ENCODE measurements at places on chromosomes 1 and 21.

DNA sequence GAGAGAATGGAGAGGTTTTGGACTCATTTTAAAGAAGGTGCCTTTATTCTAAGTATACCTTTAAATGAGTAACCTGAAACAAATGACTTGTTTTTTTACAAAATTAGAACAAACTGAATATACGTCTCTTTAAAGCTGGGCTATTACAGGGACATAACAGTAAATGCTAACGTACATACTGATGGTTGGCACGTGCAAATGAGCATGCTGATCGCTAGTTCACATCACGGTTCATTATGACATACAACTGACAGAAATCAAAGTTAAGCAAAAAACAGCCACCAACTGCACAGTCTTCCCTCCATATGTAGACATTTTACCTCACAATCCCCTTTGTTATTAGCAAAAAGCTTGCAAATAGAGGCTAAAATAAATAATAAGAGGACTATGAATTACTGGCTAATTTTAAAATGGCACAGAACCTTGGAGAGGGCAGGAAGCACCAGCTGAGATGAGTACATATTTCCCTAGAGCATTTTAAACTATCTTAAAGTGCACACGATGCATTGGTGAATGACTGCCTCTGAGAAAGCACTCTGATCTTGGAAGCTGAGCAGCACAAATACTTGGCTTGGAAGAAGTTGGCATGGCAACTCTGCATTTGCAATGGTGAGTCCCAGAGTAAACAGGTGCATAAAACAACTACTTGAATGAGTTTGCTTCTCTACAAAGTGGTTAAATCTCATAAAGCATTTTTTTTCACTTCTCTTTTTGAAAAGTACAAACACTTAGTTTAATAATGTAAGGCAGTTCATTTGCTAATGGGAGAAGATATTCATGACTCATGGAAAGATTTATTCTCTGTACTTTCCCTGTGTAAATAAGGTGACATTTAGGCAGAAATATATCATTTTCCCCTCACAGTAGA lies 204.7 kb downstream of the LHX8 start:
- no peak for DNase-seq
- no peaks in the 10 kb centered on the region for H3K36me3 ChIP-seq
- no peak overlapping the region for H3K4me3 ChIP-seq
- H3K27ac ChIP-seq, result peak overlapping the region; percentile 73
- H3K27me3 ChIP-seq, result no peaks in the 10 kb centered on the region
- peaks cover 31% of the 10 kb centered on the region for H3K4me1 ChIP-seq

DNA sequence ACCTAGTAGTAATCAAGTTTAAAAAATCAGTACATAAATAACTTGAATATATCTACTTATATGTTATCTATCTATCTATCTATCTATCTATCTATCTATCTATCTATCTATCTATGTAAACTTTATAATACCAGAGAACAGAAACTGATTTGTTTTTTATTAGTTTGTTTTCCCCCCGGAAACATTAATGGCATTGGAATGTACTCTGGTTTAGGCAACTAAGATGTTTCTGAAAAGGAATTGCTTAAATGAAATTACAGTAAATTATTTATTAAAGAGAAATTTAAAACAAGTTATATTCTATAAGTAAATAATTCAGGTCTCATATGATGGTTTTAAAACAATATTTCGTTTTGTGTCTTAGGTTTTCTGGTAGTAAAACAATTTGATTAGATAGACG lies 681.0 kb upstream of the ADAMTS5 start:
- H3K36me3 ChIP-seq, result no peaks in the 10 kb centered on the region
- H3K27me3 ChIP-seq, result no peaks in the 10 kb centered on the region
- DNase-seq, result no peak
- H3K4me3 ChIP-seq, result no peak overlapping the region
- no peak overlapping the region for H3K27ac ChIP-seq

- no peaks in the 10 kb centered on the region for H3K4me1 ChIP-seq
- H3K27me3 ChIP-seq, result no peaks in the 10 kb centered on the region
- no peak overlapping the region for H3K4me3 ChIP-seq
Measured at GRCh38 chr1:231966983-231967382, 340.4 kb downstream of the DISC1 start.

DNA sequence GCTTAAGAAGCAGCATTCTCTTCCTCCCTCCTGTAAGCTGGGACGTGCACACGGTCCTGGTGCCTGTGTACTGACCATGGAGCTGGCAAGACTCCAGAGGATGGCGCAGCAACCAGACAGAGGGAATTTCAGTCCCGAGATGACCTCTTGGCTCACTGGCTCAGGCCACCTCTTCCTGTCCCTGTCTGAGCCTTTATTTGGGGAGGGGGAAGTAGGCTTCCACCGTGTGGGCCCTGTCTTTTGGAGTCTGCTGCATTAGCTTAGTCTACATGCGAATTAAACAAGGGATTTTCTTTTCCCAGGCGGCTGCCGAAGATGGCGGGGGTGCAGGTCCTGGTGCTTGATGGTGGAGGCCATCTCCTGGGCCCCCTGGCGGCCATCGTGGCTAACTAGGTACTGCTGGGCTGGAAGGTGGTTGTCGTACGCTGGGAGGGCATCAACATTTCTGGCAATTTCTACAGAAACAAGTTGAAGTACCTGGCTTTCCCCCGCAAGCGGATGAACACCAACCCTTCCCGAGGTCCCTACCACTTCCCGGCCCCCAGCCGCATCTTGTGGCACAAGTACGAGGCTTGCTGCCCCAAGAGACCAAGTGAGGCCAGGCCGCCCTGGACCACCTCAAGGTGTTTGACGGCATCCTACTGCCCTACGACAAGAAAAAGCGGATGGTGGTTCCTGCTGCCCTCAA lies 10.2 kb downstream of the IL24 start:
- peaks cover 60% of the 10 kb centered on the region for H3K36me3 ChIP-seq
- H3K27me3 ChIP-seq, result no peaks in the 10 kb centered on the region
- no peak for DNase-seq

DNA sequence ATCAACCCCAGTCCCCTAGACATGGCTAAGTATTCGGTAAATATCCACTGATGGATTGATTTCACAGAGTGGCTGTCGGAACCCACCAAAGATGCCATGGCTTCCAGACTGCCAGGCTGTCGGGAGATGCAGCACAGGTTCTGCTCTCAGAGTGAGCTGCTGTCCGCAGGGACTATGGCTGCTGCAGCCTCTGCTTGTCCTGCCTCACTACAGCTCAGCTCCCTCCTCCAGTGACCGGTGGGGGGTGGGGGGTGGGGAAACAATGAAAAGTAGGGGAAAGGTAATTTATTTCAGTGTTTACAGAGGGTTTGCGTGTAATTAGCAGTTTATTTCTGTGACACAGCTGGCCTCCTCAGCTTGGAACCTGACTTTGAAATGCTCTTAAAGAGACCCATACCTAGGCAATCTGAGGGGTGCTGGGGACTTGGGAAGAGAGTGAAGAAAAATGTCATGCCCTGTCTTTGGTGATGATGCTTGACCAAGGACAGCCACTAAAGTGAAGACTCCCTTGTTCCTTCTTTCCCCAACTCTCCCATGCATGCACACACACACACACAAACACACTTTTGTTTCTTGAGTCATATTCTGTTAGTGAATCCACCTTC lies 109.0 kb downstream of the CACNA1E start:
- no peak overlapping the region for H3K4me3 ChIP-seq
- peaks cover 1% of the 10 kb centered on the region for H3K36me3 ChIP-seq
- peaks cover 1% of the 10 kb centered on the region for H3K27me3 ChIP-seq

DNA sequence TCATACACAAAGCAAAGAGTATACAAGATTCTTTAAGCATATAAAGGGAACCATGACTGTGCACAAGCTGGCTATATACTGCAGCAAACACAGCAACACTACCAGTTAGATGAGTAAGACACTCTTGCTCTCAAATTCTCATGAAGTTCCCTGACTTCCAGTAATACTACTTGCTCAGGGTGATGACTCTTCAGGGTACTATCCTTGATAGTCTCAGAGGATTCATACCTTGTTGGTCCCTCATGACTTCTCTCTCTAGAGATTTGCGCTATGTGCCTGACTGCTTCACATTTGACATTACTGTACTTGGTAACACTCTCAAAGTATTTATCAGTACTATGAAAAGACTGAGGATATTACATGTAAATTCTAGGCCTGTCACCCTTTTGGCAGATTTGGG lies 159.8 kb upstream of the ZRANB2 start:
- H3K27me3 ChIP-seq, result no peaks in the 10 kb centered on the region
- no peaks in the 10 kb centered on the region for H3K36me3 ChIP-seq
- DNase-seq, result no peak
- H3K4me3 ChIP-seq, result no peak overlapping the region

DNA sequence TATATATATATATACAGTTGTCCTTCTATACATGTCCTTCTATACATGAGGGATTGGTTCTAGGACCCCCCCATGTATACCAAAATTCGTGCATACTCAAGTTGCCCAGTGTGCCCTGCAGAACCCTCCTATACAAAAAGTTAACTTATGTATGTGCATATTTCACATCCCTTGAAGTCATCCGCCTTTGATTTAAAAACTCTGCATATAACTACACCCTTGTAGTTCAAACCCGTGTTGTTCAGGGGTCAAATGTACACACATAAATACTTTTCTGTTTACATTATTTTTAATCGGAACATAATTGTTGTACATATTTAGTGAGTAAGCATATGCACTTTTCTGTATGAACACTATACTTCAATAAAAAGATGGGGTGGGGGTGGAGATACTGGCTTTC lies 7.7 kb upstream of the ABL2 start:
- H3K27ac ChIP-seq, result no peak overlapping the region
- H3K27me3 ChIP-seq, result no peaks in the 10 kb centered on the region
- H3K4me1 ChIP-seq, result no peaks in the 10 kb centered on the region
- no peaks in the 10 kb centered on the region for H3K36me3 ChIP-seq
- H3K4me3 ChIP-seq, result no peak overlapping the region
- no peak for DNase-seq

DNA sequence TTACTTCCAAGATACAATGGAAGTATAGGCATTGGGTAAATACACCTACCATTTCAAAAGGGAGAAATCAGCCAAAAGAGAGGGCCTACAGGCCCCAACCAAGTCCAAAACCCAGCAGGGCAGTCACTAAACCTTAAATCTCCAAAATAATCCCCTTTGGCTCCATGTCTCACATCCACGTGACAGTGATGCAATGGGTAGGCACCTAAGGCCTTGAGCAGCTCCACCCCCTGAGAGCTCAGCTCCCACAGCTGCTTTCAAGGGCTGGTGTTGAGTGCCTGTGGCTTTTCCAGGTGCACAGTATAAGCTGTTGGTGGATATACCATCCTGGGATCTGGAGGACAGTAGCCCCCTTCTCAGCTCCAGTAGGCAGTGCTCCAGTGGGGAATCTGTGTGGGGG lies 72.5 kb downstream of the UROD start:
- peaks cover 4% of the 10 kb centered on the region for H3K27me3 ChIP-seq
- no peaks in the 10 kb centered on the region for H3K4me1 ChIP-seq
- peaks cover 8% of the 10 kb centered on the region for H3K36me3 ChIP-seq
- DNase-seq, result no peak

DNA sequence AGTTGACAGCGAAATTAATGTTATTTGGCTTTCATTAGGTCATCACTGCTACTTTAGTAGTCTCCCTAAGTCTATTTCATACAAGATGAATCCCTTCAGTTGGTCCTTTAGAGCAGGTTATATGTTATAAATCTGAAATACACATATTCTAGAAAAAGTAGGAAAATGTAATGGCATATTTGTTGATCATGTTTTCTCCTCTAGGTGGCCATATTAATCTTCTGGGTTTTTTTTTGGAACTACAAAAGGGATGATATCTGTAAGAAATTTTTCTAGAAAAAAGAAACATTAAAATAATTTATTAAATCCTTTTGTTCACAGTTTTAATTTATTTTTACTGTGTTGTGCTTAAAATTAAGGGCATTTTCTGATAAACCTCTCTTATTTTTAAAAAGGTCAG lies 87.9 kb downstream of the SYT14 start:
- no peak overlapping the region for H3K27ac ChIP-seq
- no peak overlapping the region for H3K4me3 ChIP-seq
- DNase-seq, result no peak

GRCh38 chr1:159218649-159219636 lies 14.3 kb downstream of the ACKR1 start:
- no peaks in the 10 kb centered on the region for H3K4me1 ChIP-seq
- no peak for DNase-seq
- no peak overlapping the region for H3K27ac ChIP-seq
- H3K36me3 ChIP-seq, result no peaks in the 10 kb centered on the region
- no peak overlapping the region for H3K4me3 ChIP-seq

GRCh38 chr1:43930949-43931275 lies 2.7 kb upstream of the ARTN start:
- no peak overlapping the region for H3K27ac ChIP-seq
- no peak overlapping the region for H3K4me3 ChIP-seq
- DNase-seq, result no peak
- H3K4me1 ChIP-seq, result peaks cover 11% of the 10 kb centered on the region
- peaks cover 16% of the 10 kb centered on the region for H3K27me3 ChIP-seq
- H3K36me3 ChIP-seq, result peaks cover 5% of the 10 kb centered on the region

DNA sequence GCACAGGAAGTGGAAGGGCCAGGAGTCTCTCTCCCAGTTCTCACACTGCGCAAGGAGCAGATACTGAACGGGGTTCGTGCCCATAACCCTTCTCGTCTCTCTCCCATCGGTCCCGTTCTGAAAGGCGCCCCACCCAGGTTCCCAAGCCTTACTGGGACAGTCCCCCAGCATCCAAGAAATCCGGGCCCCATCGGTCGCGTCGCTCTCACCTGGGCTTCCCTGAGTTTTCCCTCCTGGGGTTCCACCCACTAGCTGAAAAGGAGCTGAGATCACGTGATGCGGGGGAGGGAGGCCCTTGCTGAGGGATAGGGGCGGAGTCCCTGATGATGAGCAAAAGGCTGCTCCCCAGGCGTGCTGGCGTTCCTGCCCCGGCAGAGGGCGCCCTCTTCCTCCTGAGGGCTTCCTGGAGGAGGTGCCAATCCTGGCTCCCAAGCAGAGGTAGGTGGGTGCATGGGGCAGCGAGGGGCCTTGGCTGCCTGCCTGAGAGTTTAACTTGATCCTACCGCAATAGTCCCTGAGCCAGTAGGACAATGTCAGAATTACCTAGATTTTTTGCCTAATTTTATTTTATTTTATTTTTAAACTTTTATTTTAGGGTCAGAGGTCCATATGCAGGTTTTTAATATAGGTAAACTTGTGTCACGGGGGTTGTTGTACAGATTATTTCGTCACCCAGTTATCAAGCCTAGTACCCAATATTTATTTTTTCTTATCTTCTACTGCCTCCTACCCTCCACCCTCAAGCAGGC lies at the start of gene SPOCD1:
Gene SPOCD1 (minus strand): TSS at position 271 of the 749 bp plus-strand sequence. CDS start 689 bp downstream, outside the sequence.
- no peaks in the 10 kb centered on the region for H3K27me3 ChIP-seq
- peak; percentile 47 for DNase-seq
- no peak within 1 kb of the TSS for H3K27ac ChIP-seq
- H3K36me3 ChIP-seq, result no peaks in the 10 kb centered on the region

DNA sequence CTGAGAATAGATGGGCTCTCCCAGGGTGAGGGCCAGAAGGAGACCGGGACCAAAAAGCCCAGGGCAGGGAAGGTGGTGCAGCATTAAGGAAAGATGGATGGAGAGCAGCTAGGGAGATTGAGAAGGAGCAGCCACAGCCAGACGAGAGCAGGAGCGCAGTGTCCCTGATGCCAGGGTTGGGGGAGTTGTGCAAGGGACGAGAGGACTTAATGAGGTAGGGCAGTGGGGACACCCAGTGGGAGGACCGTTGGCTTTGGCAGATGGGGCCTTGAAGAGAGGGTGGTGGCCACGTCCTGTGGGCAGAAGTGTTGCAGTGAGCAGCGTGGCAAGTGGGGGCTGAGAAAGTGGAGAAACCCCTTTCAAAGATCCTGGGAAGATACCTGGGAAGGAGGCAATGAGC lies 38.0 kb upstream of the KDM4A start:
- no peaks in the 10 kb centered on the region for H3K36me3 ChIP-seq
- no peak for DNase-seq
- no peak overlapping the region for H3K27ac ChIP-seq
- H3K4me3 ChIP-seq, result no peak overlapping the region
- no peaks in the 10 kb centered on the region for H3K4me1 ChIP-seq

Measured in memory B cell (primary cell).